ENCODE measurements at places on chromosomes 2 and 18.
A peak's percentile ranks its signal among the peaks of the same experiment; 100 is the strongest.

DNA sequence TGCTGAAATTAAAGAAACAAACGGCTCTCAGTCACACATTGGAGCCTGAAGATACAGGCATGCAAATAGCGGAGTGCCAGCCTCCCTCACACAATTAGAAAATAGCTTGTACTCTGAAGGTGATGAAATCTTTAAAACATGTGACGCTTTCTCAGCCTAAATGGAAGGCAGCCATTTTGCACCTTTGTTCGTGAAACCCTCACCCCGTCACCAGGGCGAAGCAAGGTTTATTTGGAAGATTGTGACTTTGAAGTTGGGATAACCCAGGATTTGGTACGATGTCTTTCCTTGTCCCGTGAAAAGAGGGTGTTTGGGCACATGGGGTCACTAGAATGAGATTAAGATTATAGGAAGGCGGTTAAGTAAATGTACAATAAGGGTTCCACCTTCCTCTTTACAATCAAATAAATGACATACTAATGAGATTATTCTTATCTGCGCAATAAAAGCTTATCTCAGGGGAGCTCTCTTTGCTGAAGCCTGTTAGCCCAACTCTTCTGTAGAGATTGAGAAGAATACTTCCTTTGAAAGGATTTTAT, 4.2 kb downstream of the SH3BP4 start:
- no peak for DNase-seq

DNA sequence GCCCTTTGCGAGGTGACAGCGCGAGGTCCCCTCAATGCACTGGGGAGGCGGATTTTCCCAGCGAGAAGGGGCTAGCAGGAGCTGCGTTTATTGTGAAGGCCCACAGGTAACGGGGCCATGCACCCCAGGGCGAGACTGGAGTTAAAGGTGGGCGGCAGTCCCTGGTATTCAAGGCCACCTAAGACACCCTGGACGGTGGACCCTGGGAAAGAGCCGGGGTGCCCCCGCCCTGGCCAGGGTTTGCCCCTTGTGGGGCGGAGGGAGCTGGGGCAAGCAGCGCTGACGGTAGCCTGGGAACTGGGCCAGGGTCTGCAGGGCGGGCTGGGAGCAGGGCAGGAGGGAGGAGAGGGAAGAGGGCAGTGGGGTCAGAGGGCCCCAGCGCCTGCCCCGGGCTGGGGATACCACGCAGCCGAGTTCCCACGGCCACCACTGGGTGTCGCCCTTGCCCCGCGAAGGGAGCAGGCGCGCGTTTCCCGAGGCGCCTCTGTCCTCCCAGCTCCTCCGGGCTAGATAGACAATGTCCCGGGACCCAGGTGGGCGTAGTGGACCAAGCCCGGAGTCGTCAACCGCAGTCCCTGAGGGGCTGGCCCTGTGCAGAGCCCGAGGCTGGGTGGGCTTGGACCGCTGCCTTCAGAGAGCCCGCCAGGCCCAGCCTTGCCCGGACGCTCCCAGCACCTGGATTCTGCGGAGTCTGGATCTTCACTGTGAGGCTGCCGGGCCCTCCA, 80.2 kb downstream of the SMAD4 start:
- peak; percentile 54 for DNase-seq

DNA sequence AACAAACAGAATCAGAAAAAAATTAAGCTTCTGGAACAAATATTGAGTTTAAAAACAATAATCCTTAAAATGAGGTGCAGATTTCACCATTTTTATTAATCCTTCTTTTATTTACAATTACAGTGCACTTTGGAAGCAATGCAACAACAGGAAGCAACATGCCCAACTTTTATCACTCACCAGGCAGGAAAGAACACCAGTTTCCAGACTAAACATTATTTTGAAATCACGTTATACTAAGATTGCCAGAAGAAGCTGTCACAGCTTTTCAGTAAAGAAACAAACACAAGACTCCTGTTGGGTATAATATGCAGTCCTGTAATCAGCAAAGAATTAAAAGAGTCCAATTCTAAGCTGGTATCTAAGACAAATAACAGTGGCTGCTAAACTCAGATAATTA, 137.9 kb upstream of the ZC3H15 start:
- no peak for DNase-seq

GRCh38 chr2:181672255-181673008, 7.9 kb downstream of the NEUROD1 start:
- DNase-seq, result no peak

Measured in activated naive CD8-positive, alpha-beta T cell treated with anti-CD3 and anti-CD28 coated beads, Interleukin-2, amount 50 U/mL, for 16 hours (primary cell).